Activated B cell treated with CpG ODN at 0.5 μM for 24 hours (primary cell): ENCODE measurements at places on chromosomes 7 and 10.

- DNase-seq, result no peak
- H3K4me1 ChIP-seq, result peaks cover 87% of the 10 kb centered on the region
- H3K36me3 ChIP-seq, result no peaks in the 10 kb centered on the region
These were observed 17.5 kb downstream of the OSBPL3 start for GRCh38 chr7:24962418-24962962.

DNA sequence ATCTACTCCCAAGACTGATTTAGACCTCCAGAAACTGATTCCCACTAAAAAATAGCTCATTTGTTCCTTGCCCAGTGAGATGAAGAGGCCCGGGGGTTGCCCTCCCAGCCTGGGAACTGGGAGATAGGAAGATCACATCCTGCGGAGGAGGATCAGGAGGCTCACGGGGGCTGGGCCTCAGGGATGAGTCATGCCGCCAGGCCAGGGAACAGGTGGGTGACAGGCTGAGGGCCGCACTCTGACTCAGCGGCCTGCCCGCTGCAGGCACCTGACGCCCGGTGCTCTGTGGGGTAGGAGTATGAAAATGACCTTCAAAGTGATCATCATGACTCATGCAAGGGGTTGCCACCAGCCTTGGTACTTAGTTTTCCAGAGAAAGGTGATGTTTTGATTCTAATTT, 104.5 kb upstream of the ZPBP start:
- no peaks in the 10 kb centered on the region for H3K36me3 ChIP-seq
- H3K4me1 ChIP-seq, result peaks cover 24% of the 10 kb centered on the region
- no peaks in the 10 kb centered on the region for H3K27me3 ChIP-seq

- no peak for DNase-seq
- H3K27me3 ChIP-seq, result no peaks in the 10 kb centered on the region
- no peak overlapping the region for H3K27ac ChIP-seq
- H3K36me3 ChIP-seq, result peaks cover 3% of the 10 kb centered on the region
- no peak overlapping the region for H3K4me3 ChIP-seq
These were observed 44.7 kb downstream of the PRF1 start for GRCh38 chr10:70557876-70558275.

DNA sequence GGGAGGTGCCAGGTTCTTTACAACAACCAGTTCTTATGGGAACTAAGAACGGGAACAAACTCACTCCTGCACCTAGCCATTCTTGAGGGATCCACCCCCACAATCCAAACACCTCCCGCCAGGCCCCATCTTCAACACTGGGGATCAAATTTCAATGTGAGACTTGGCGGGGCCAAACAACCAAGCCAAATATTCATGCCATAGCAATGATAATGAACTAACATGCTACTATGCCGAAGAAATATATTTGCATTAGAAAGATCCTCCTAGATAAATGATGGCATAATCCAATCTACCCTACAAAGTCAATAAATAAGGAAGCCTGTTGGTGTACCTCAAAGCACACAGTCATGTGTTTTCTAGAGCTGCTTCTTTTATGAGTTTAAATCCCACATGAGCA, 57.6 kb downstream of the CCDC71L start:
- H3K4me1 ChIP-seq, result peaks cover 4% of the 10 kb centered on the region
- no peak overlapping the region for H3K27ac ChIP-seq
- no peak overlapping the region for H3K4me3 ChIP-seq
- H3K36me3 ChIP-seq, result no peaks in the 10 kb centered on the region

- H3K4me3 ChIP-seq, result no peak overlapping the region
- no peaks in the 10 kb centered on the region for H3K36me3 ChIP-seq
- DNase-seq, result no peak
- H3K27ac ChIP-seq, result no peak overlapping the region
- no peaks in the 10 kb centered on the region for H3K27me3 ChIP-seq
- peaks cover 5% of the 10 kb centered on the region for H3K4me1 ChIP-seq
These were observed 178.5 kb downstream of the KCNMA1 start for GRCh38 chr10:77458986-77459590.

DNA sequence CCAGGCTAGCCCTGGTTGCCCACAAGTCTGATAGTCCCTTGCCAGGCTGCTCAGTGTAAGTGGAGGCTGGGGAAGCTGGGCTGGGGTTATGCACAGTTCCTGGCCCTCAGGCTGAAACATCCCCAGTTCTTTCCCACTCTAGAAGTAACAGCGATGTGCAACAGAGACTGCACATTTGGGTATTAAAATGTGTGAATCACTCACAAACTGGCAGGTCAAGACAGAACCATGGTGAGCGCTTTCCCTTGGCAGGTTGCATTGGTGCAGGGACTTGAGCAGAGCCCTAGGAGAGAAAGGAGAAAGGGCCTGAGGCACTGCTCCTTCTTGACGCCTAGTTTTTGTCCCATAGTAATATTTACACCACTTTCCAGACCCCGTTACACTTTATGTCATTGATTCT, 56.1 kb upstream of the SLC35B4 start:
- no peak for DNase-seq
- H3K27ac ChIP-seq, result no peak overlapping the region
- H3K27me3 ChIP-seq, result peaks cover 18% of the 10 kb centered on the region
- no peaks in the 10 kb centered on the region for H3K4me1 ChIP-seq
- H3K36me3 ChIP-seq, result no peaks in the 10 kb centered on the region

DNA sequence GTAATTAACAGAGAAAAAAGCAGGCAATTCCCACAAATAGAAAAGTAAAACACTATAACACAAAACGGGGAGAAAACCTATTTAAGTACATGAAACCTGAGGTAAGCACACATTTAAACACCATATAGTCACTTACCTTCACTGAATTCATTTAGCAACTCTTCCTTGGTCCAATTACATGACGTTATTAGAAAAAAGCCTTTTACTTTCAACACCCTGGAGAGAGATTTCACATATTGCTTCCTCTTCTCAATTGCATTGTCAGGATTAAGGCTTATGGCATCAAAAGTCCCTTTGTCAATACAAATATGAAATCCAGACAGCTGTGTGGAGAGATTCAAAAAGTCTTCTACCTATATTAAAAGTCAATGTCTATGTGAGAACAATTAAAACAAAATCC, 21.1 kb upstream of the FAM53B start:
- H3K36me3 ChIP-seq, result peaks cover 55% of the 10 kb centered on the region
- no peaks in the 10 kb centered on the region for H3K4me1 ChIP-seq
- H3K27me3 ChIP-seq, result no peaks in the 10 kb centered on the region
- no peak overlapping the region for H3K27ac ChIP-seq
- no peak overlapping the region for H3K4me3 ChIP-seq

DNA sequence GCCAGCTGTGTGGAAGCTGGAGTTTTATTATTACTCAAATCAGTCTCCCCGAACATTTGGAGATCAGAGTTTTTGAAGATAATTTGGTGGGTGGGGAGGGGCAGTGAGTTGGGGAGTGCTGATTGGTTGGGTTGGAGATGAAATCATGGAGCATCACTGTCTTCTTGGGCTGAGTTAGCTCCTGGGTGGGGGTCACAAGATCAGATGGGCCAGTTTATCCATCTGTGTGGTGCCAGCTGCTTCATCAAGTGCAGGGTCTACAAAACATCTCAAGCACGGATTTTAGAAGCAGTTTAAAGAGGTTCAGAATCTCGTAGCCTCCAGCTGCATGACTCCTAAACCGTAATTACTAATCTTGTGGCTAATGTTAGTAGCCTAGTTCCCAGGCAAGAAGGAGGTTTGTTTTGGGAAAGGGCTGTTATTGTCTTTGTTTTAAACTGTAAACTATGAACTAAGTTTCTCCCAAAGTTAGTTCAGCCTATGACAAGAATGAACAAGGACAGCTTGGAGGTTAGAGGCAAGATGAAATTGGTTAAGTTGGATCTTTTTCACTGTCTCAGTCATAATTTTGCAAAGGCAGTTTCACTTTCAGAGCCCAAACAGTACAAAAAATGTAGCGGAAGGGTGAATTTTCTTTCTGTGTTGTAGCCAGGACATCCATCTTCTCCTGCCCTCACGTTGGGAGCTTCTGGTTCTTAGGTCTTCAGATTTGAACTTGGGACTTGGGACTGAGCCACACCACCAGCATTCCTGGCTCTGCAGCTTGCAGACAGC, 43.1 kb downstream of the KLF6 start:
- no peaks in the 10 kb centered on the region for H3K36me3 ChIP-seq
- peak overlapping the region; percentile 68 for H3K27ac ChIP-seq
- H3K4me3 ChIP-seq, result peak overlapping the region; percentile 11
- H3K27me3 ChIP-seq, result no peaks in the 10 kb centered on the region
- H3K4me1 ChIP-seq, result peaks cover 14% of the 10 kb centered on the region

GRCh38 chr10:42304341-42304740, 334.0 kb downstream of the ZNF33B start:
- no peaks in the 10 kb centered on the region for H3K27me3 ChIP-seq
- no peak overlapping the region for H3K4me3 ChIP-seq
- DNase-seq, result no peak
- H3K27ac ChIP-seq, result no peak overlapping the region
- H3K4me1 ChIP-seq, result no peaks in the 10 kb centered on the region

DNA sequence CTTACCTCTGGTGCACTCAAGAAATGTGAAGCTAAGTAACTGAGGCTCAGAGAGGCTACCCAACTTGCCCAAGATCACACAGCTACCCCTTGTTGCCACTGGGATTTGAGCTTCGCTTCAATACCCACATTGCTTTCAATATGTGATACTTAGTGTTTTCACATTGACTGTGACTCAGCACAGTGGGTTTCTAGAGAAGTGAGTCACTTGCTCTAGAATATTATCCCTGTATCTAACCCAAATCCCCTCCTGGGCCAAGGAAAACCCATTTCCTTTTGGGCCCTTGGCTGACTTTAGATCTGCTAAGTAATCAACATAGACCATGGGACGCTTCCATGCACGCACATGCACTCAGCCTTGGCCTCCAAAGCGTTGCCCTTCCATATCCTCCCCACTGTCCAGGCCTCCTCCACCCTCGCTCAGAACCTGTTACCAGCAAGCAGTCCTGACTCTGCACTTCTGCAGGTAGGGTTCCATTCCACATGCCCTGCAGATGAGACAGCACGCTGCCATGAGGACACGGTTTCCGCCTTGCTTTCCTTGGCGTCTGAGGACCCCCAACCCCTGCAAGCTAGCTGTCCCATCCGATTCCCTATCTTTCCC, 87.7 kb upstream of the CHST15 start:
- DNase-seq, result no peak
- no peaks in the 10 kb centered on the region for H3K27me3 ChIP-seq
- no peak overlapping the region for H3K27ac ChIP-seq
- peaks cover 5% of the 10 kb centered on the region for H3K4me1 ChIP-seq
- no peak overlapping the region for H3K4me3 ChIP-seq

- H3K27me3 ChIP-seq, result peaks cover 3% of the 10 kb centered on the region
- peaks cover 59% of the 10 kb centered on the region for H3K4me1 ChIP-seq
- peak; percentile 25 for DNase-seq
- peak overlapping the region; percentile 99 for H3K4me3 ChIP-seq
- peaks cover 9% of the 10 kb centered on the region for H3K36me3 ChIP-seq
These were observed 1.9 kb downstream of the HIPK2 start for GRCh38 chr7:139775829-139776266.
